Sciatic nerve (tissue), 2 donors: ENCODE measurements at places on chromosomes 6 and 20. TPM values are rescaled to one million over a fixed set of nuclear protein-coding genes. Genes with fewer than 3 reads are reported as not detected.

- DNase-seq = no peak
These were observed 29.4 kb downstream of the PHACTR3 start for GRCh38 chr20:59633656-59634251.

DNA sequence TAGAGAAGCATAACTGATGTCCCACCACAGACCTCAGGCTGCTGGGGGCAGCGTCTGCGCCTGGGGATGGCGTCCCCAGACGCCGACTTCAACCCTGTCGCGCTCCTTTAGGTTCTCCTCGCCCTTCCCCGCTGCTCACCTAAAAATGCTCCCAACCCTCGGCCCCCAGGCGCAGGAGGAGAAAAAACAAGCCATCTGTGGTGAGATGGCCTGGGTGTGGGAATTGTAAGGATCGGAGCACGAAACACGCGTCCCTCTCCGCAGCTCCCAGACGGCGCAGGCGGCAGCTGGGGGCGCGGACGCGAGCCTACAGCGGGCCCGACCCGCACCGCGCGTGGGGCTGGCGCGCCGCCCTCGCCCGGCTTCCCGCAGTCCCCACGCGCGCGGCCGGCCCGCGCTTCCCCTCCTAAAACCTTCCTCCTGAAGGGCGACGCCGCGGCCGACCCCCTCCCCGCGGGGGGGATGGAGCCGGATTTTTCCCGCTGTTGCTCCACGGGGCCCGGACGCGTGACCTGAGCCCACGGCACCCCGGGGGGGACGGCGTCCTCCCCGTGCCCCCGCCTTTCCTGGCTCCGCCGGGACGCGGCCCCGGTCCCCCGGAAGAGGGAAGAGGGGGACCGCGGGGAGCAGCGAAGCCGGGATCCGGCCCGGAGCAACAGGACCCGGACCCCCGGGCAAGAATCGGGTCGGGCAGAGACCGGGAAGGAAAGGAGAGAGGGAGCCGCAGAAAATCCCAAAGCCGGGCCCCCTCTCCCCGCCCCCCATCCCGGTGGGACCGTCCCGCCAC, 611 bp downstream of the EPB41L2 start:
- peak; percentile 73 for DNase-seq

DNA sequence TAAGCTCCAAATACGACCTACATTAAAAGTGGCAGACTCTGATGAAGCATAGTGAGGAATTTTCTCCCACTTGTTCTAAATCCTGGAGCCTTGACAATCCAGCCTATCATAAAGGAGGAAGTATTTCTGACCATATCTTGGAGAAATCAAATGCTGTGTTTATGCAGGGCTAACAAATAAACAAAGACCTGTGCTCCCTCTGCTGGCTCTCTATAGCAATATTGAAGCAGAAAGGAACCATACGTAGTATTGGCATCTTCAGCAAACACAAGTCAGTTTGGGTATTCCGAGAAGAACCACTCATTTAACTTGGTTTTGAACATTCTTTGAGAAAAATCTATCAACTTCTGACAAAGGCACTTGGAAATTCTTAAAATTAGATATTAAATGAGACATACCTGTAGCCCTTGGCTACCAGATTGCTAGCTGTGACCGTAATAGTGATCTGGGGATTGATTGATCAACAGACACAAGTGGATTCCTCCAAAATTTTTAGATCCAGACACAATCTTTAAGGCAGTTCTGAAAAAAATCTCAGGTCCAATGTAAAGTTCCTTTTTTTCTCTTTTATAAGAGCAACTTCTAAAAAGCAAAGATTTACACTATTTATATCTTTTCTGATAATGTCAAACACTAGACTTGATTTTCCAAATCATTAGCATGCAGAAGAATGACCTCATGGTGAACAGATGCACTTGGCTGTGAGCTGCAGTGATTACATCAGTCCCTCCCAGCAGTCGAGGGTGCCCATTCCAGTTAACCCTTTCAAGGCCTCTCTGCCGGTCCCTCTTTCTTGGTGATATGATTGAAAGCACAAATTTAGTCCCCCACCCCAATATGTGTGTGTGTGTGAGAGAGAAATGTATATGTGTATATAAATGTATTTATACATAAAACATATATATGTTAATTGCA, 40.2 kb downstream of the INSM1 start:
- DNase-seq = no peak

DNA sequence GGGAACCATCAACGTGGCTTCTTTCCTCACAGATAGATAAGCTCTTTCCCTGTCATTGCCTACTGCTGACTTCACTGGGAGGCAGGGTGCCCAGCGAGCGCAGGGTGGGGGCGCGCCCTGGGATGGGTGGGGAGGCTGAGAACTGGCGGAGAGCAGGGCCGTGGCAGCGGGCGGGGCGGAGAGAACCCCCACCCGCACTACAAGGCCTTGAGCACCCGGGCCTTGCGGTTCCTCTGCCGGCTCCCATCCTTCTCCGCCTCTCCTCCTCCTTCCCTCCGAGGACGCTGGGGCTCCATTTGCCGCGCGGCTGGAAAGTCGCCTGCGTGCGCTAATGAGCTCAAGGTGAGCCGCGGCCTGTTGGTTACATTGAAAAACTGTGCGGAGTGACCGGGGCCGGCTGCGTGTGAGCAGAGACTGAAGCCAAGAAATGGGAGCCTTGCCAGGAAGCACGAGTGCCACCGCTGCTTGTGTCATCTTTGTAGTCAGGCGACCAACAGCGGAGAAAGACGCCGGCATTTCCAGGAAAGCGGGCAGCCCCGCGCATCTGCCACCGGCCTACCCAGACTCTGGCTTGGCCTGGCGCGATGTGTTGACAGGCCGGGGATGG, 963.5 kb upstream of the SLC35B3 start:
- no peak for DNase-seq

PRKN gene
- 15.9 TPM for total RNA-seq

SAMD5 gene
- total RNA-seq = 4.5 TPM

TAAR2 gene
- total RNA-seq = not detected
